Endothelial cell (in vitro differentiated cells): ENCODE measurements at places on chromosomes 16 and 17.
A peak's percentile ranks its signal among the peaks of the same experiment; 100 is the strongest.

DNA sequence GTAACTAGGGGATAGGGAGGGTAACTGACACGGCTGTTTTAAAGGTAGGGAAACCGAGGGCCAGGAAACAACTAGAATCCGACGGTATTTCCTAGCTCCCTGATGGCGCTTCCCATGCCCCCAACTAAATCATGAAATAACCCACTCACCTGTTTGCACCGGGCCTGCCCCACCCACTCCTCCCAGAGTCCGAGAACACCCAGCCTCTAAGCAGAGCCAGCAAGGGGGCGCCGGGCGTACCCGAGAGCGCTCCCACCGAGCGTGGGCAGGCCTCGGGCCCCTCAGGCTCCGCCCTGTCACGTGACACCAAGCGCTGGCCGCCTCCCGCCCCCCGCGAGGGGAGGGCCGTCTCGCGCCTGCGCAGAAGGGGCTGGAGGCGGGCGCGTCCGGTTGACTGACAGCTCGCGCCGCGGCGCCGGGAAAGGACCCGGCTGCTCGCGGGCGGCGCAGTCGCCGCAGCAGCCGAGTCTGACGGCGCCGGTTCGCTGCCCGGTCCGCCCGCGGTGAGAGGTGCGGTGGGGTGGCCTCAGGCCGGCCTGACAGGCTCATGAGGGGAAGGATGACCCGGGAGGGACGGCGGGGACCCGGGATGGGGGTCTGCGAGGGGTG is at the start of gene KIAA0513:
KIAA0513 (plus strand) TSS at position 447 of the 609 bp plus-strand sequence. CDS start 39,277 bp downstream, outside the sequence.
- DNase-seq, result peak; percentile 99

DNA sequence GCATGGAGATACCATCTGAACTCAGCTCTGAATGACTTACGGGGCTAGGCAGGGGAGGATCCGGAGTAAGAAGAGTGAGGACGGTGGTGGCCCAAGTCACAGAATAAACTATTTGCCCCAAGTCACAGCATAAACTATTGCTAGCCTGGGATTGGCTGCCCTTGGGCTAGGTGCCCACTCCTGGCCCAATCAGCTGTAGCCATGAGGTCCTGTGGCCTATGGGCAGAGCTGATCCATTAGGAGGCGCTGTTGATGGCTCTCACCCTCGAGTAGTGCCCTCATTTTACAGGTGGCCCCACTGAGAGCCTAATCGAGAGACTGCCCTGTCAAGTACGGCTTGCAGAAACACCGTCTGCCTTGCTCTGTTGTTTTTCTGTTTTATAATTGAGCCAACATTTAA is 62.3 kb upstream of the ZNF423 start:
- no peak for DNase-seq

DNA sequence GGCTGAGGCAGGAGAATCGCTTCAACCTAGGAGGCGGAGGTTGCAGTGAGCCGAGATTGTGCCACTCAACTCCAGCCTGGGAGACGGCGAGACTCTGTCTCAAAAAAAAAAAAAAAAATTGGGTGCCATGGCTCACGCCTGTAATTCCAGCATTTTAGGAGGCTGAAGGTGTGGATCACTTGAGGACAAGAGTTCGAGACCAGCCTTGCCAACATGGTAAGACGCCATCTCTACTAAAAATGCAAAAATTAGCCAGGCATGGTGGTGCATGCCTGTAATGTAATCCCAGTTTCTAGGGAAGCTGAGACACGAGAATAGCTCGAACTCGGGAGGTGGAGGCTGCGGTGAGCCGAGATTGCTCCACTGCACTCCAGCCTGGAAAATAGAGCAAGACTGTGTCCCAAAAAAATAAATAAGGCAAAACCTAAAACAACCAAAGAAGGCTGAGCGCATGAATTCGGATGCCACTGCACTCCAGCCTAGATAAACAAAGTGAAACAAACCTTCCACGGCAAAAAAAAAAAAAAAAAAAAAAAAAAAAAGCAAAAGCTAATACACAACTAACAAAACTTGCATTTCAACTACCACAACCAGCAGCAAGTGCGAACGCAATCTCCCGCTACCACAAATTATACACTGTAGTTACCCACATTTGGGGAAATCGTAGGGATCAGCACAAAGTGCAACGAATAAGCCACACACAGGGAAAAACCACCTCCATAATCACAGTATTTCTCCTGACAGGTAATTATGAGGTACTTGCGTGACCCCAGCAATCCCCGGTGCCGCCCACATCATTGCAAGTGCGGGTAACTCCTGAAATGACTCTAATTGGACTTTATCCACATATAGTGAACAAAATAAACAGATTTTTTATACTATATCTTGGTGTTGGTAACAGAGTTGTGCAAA is 25.6 kb downstream of the TEX14 start:
- DNase-seq, result no peak

- DNase-seq, result no peak
These were observed 15.4 kb downstream of the SLC25A10 start for GRCh38 chr17:81727324-81728031.
